Stimulated activated CD4-positive, alpha-beta T cell treated with anti-CD3 and anti-CD28 coated beads, Interleukin-1b, Interleukin-23, amount 100 ng/mL, for 1 hour (primary cell): ENCODE measurements at places on chromosomes 16 and 17.

DNA sequence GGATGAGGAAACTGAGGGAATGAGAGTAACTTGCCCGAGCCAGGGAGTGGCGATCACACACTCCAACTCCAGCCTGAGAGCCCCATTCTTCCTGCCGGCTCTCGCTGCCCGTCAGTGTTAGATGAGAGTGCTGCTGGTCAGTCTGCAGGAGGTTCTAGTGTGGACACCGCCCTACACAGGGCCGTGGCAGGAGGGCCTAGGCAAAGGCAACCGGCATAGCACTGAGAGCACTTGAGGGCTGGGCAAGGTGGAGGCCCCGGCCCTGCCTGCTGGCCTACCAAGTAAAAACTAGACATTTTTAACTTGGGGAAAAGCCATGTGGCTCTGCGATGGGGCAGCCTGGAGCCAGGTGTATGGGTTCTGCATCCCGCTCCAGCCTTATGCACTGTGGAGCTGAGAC is 354.8 kb downstream of the SEC14L1 start:
- DNase-seq: no peak

DNA sequence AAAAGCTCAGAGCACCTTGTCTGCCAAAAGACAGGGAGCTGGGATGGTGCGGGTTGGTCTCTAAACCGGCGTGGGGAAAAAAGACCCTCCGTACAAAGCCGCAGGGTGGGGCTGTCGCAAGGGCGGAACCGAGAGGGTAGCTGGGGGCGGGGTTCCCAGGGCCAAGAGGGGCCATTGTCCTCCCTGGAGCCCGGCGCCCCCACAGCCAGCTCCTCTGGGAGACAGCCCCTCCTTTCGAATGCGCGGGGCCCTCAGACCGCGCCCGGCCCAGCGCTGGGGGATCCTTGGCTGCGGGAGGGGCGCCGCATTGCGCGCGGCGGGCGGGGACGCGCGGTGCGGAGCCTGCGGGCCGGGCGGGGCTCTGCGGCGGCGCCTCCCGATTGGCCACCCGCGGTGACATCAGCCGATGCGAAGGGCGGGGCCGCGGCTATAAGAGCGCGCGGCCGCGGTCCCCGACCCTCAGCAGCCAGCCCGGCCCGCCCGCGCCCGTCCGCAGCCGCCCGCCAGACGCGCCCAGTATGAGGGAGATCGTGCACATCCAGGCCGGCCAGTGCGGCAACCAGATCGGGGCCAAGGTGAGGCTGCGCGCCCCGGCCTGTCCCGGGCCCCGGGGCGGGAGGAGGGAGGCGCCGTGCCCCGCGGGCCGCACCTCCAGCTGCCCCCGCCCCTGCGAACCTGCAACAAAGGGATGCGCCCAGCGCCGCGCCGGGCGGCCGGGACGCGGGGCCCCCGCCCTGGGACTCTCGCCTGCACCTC is at the start of gene TUBB3:
TSS of gene TUBB3 (plus strand) at position 459 of the 756 bp plus-strand sequence. CDS start at position 519, 60 bp downstream.
- no peak for DNase-seq

DNA sequence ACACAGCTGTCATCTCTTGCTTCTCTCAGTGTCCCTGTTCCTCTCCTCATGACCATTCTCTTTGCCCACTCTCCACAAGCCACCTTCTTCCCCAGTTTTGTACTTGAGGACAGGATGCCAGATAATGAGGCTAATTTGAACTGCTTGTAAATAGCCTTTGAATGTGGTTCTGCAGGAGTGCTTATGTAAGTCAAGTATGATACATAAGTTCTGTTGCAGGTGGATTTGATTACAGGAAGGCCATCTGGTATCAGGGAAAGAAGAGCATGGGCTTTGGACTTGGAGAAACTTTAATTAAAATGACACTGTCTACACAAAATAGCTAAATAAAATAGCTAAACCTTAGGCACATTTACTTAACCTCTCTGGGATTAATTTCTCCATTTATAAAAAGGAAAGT is 120.2 kb upstream of the HLF start:
- DNase-seq: no peak

- DNase-seq: no peak
Observed at GRCh38 chr17:57853695-57854094, 3.9 kb upstream of the MRPS23 start.

DNA sequence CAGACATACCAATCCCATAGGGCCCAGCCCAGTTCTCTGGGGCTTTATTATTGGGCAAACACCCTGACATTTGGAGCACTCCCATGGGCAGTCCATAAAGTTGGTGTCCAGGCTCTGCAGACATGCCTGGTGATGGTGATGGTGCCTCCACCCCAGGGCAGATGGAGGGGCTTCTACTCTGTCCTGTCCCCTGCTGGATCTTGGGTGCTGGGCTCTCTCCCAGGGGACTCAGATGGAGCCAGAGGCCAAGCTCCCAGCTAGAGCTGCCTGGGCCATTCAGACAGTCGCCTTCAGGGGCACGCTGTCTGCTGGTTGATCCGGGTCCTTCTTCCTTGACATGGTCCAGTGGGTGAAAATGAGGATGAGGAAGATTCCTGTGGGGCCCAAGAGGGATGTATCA is 10.6 kb downstream of the CDH16 start:
- no peak for DNase-seq

DNA sequence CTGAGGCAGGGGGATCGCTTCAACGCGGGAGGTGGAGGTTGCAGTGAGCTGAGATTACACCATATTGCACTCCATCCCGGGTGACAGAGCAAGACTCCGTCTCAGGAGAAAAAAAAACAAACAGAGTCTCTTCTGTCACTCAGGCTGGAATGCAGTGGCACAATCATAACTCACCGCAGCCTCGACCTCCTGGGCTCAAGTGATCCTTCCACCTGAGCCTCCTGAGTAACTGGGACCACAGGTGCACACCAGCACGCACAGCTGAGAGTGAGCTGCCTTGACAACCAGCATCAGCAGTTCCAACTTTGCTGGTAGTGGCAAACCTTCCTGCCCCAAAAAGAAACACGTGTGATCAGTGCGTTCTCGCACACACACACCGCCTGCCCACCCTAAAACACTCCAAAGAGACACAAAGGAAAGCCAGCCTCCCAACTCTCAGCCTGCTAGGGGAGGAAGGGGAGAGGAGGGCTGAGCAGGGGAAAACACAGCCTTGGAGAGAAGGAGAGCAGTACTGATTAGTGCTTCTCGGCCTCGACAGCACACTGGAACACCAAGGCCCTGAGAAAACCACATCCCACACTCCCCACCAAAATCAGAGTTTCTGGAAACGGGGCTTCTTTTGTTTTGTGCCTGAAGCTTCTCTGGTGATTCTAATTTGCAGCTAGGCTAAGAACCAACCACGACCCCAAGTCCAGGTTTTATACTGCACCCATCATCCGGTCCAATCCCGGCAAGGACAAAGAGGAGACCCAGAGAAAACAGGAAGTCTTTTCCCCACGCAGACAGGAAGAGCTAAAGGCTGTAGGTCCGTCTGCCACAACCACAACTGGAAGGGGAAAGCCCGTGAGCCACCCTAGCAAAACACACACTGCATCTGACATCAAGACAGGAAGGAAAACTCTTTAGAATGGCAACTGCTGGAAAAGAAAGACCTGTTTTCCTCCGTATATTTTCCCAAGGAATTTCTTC is 28.8 kb downstream of the ZCCHC14 start:
- DNase-seq: no peak

GRCh38 chr16:66391726-66392670 is 25.5 kb downstream of the CDH5 start:
- no peak for DNase-seq

DNA sequence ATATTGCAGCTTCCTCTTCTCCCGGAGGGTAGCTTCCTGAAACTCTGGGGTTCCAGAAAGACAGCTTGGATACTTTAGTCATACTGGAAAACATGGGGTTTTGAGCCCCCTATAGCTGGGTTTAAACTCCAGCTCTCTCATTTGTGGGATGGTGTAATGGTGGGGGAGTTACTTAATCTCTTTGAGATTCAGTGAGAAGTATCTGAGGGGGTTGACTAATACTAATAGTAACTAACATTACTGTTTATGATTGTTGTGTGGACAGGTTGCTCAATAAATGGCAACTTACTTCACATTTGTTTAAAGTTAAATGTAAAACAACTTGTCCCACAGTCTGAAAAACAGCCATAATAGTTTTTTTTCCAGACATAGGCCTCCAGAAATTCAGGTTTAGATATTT is 5.1 kb upstream of the SUZ12 start:
- DNase-seq: no peak

DNA sequence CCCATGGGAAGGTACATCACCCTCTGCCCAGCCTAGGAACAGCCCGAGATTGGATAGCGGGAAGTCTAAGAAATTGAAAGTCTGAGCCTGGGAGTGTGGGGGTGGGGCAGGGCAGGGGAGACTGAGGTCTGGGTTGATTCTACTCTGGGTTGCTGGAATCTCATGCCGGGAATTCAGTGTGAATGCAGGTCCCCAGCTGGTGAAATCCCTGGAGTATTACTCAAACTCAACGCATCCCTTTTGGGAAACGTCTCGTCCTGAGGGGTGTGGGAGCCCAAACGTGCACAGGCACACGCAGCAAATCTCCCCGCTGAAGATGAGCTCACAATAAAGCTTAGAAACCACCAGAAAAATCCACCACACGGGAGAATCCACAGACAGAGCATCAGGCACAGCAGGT is 55.4 kb downstream of the SOCS1 start:
- DNase-seq: no peak

GRCh38 chr17:8420041-8420934 is 15.4 kb upstream of the NDEL1 start:
- DNase-seq: no peak

- DNase-seq: no peak
Observed at GRCh38 chr16:66204756-66205155, 161.7 kb upstream of the CDH5 start.

GRCh38 chr17:21263376-21263775 is 10.2 kb upstream of the NATD1 start:
- no peak for DNase-seq

DNA sequence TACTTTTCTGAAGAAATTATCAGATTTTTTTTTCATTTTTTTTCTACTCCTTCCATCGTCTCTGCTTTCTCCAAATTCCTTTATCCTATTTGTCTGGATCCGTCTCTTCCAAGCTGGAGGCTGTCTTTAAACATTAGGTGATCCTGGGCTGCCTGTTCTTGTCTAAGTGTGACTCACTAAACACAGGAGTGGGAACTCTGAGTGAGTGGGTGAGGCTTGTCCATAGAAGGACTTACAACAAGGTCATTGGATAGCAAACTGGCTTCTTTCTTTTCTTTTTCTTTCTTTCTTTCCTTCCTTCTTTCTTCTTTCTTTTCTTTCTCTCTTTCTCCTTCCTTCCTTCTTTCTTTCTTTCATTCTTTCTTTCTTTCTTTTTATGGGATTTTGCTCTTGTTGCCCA is 18.2 kb downstream of the ALOX15 start:
- DNase-seq: no peak

DNA sequence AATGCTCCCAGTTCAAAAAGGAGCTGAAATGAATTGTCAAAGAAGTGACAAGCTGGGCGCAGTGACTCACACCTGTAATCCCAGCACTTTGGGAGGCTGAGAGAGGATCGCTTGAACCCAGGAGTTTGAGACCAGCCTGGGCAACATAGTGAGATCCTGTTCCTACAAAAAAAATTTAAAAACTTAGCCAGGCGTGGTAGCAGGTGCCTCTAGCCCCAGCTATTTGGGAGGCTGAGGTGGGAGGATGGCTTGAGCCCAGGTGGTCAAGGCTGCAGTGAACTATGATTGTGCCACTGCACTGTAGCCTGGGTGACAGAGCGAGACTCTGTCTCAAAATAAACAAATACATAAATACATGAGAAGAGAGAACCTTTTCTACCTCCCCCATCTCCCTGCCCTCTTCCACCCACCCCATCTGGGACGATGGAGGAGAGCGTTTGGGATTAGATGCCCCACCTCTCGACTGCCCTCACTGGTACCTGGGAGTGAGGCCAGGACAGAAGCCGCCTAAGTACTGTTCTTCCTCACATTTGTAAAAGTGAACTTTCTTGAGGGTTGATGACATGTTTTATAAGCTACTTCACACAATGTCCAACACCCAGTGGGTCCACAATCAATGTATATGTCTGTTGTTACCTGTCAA is 2.4 kb downstream of the IL4R start:
- no peak for DNase-seq

DNA sequence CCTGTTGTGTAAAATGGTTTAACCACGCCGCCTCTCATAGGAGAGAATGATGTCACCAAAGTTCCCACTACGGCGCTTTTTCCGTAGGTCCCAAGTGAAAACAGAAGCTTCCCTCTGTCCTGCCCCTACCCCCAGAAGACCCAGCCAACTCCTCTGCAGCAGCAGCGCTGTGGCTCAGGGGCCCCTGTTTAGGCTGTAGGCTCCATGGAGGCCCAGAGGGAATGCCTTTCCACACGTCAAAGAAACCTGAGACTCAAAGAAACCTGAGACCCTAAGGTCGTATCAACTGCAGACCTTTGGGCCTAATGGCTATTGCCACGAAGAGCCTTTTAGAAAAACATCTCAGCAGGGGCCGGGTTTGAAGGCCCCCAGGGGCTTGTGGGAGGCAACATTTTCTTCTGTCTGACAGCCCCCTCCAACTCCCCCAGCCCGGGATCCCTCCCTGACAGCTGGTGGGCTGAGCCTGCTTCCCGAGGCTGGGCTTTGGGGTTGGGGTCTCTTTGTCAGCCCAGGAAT is 43.1 kb upstream of the MEAK7 start:
- no peak for DNase-seq
